NCI-H2029 treated with DMSO at 0.1 percent for 48 hours (cell line): ENCODE measurements at places on chromosomes 13 and 19.

GRCh38 chr13:45782327-45783045, 69.1 kb downstream of the SIAH3 start:
- DNase-seq, result no peak

- DNase-seq, result no peak
Measured at GRCh38 chr13:32142115-32142514, 110.5 kb downstream of the FRY start.

- no peak for DNase-seq
Measured at GRCh38 chr13:44019651-44020050, 139.9 kb downstream of the LACC1 start.

- DNase-seq, result no peak
Measured at GRCh38 chr19:4713384-4713951, 10.2 kb downstream of the DPP9 start.

GRCh38 chr19:43594710-43595604, 977 bp downstream of the IRGQ start:
- peak; percentile 37 for DNase-seq
